ENCODE measurements at places on chromosomes 11 and 22. TPM values are rescaled to one million over a fixed set of nuclear protein-coding genes. Genes with fewer than 3 reads are reported as not detected.

Gene FADS2
- 45.6 TPM for total RNA-seq

Gene TRPC6
- total RNA-seq, result not detected

Gene RBFOX2
- 6.6 TPM for total RNA-seq

Gene PTGDR2
- total RNA-seq, result 0.19 TPM

Gene TPBGL
- 0.19 TPM for total RNA-seq

Gene ANGPTL5
- not detected for total RNA-seq

Gene CNTF
- 2.2 TPM for total RNA-seq

All from activated CD8-positive, alpha-beta memory T cell treated with anti-CD3 and anti-CD28 coated beads for 36 hours (primary cell).